ENCODE measurements at places on chromosomes 3 and 15.

DNA sequence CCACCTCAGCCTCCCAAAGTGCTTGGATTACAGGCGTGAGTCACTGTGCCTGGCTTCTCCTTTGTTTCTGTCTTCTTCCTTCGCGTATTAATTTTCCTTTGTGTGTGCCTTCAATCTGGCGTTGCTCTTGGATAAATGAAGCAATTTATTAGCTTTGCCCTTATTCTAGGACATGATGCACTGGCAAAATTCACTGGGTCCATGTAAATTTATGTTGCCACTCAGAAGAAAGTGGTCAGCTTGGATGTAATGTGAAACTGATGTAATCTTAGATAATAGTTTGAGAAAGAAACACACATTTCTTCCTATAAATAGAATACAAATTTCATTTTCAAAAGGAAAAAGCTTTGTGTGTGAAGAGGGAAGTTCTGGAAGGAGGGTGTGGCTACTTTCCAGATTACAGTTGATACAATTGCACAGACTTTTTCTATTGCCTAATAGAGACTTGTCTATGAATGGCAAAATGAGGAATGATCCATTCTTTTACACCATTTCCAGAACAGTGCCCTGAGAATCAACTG is 23.3 kb upstream of the ATP1B3 start:
- DNase-seq: no peak

GRCh38 chr15:68787609-68788263 is 33.0 kb downstream of the ANP32A start:
- DNase-seq: no peak

- no peak for DNase-seq
These were observed 159.1 kb upstream of the NANOGP8 start for GRCh38 chr15:35244227-35244626.

DNA sequence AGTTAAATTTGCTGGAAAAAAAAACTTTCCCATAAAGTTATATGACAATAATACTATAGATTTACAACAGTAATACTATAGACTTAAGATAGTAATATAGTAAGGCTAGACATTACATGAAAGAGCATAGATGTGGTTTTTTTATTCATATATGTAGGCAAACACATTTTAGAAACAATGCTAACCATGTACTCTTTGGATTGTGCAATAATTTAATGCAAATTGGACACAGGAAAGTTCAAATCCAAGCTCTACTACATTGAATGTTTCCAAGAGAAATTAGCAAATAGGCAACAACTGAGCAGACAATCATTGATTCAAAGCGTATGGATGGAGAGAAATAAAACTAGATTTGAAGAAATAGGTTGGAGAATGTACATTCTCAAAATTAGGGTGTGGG is 469.2 kb downstream of the CNTN3 start:
- DNase-seq: no peak

GRCh38 chr3:18901571-18901970 is 246.7 kb upstream of the KCNH8 start:
- DNase-seq: no peak

Data from NCI-H187 treated with DMSO at 0.1 percent for 48 hours (cell line).